ENCODE measurements at places on chromosomes 1 and 21.

DNA sequence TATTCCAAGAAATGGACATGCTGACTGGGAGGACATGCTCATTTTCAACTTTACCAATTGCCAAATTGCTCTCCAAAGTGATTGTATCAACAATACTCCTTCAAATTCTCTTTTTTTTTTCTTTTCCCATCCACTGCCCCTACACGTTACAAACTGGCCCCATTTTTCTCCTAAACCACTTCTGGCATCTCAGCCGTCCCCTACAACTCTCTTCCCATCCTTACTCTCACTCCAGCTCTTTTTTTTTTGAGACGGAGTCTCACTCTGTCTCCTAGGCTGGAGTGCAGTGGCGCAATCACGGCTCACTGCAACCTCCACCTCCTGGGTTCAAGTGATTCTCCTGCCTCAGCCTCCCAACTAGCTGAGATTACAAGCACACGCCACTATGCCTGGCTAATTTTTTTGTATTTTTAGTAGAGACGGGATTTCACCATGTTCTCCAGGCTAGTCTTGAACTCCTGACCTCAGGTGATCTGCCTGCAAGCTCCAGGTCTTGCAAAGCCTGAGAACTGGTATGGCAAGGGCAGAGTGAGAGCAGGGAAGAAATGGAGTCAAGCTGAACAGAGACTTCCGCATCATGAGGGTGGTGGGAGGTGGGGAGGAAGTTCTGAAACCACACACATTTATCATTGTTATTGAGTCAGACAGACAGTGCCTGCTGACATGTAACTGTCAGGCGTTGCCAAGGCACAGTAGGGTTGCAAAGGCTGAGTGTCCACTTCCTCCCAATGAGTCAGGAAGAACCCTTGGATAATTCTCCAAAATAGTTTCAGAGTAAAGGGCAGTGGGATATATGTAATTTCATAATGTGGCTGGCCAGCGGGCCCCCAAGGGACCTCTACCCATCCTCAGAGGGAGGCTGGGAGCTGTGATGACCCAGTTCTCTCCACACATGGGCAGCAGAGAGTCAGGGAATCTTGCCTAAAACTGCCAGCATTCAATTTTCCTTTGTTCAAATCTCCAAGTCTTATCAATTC lies 17.4 kb downstream of the CELA3A start:
- no peak for DNase-seq

GRCh38 chr1:213958346-213958745 lies 29.4 kb upstream of the PROX1 start:
- DNase-seq = no peak

- no peak for DNase-seq
Observed at GRCh38 chr1:176501599-176501998, 38.6 kb downstream of the PAPPA2 start.

- no peak for DNase-seq
Observed at GRCh38 chr1:215888159-215888558, 321.1 kb downstream of the KCTD3 start.

DNA sequence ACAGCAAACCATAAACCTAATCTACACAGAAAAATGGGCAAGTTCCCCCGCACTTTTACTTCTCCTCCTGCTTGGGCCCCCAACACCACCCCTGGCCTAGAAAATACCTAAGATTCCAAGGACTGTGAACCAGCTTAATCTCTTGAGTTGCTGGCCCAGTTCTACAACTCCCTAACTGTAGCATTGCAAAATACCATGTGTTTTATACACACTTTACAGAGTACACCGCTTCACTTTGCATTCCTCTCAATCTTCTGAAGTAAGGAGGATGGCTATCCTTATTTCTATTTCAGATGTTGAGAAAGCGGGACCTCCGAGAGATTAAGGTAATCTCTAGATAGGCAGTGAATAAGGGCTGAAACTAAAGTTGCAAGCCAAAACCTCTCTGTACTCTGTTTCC lies 408.3 kb upstream of the NR5A2 start:
- no peak for DNase-seq

DNA sequence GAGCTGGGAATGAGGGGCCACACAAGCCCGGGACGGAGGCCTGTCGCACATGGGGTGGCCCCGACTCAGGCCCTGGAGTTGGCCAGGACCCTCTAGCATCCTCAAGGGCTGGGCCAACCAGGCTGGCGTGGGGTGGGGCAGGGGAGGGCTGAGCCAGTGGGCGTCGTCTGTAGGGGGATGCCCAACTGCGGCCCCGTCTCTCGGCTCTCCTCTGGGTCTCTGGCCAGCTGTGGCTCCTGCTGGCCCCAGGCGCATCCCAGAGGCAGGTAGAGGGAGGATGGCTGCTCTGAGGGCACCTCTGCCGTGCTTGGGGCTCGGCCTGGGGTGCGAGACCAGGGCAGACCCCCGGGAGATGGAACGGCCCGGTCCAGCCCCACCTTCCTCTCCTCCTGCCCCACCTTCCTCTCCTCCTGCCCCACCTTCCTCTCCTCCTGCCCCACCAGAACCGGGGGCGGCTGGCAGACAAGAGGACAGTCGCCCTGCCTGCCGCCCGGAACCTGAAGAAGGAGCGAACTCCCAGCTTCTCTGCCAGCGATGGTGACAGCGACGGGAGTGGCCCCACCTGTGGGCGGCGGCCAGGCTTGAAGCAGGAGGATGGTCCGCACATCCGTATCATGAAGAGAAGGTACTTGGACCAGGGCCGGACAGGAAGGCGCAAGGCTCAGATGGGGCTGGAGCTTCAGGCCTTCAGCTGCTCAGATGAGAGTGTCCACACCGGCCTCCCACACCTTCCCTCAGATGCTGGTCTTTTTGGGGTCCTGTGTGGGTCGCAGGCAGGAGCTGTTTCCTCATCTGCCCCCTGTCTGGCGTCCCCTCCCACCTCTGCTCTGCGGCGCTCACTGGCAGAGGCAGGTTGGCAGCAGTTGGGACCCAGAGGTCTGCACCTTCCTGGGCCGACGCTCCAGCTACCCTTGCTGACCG lies 6.2 kb downstream of the SAMD11 start:
- no peak for DNase-seq

- no peak for DNase-seq
Observed at GRCh38 chr1:32242341-32242851, 4.6 kb upstream of the FAM167B start.

DNA sequence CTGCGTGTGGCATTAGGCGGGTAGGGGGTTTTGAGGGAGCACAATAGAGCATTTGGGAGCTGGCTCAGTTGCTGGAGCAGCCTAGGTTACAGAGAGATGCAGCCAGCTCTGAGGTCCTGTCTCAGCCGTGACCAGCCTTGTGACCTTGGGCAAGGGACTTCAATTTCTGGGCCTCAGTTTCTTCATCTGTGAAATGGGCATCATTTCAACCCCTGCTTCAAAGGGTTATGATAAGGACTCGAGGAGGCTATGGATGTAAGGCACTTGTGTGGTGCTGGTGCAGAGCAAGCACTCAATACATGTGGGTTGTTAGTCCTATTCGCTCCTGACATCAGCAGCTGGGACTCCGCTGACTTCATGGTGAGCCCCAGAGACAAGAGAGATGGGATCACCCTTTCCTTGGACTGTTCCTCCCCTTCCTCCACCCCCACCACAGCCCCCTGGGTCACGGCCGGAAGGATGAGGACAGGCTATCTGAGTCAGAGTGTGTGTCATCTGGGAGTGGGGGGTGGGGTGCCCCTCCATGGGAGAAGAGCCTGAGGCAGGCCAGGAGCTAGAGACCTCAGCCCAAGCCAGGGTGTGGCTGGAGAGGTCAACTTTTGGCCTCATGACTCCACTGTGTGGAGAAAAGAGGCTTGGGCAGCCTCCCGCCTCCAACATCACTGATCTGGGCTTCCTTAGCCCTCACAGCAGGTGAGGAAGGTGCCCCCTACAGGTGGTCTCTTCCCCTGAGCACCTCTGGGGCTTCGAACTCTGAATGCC lies 71.4 kb upstream of the ZBTB40 start:
- no peak for DNase-seq

Data from NCI-H1417 (cell line).